ENCODE measurements at places on chromosomes 7 and 10. TPM values are rescaled to one million over a fixed set of nuclear protein-coding genes. Genes with fewer than 3 reads are reported as not detected.
A peak's percentile ranks its signal among the peaks of the same experiment; 100 is the strongest.

DNA sequence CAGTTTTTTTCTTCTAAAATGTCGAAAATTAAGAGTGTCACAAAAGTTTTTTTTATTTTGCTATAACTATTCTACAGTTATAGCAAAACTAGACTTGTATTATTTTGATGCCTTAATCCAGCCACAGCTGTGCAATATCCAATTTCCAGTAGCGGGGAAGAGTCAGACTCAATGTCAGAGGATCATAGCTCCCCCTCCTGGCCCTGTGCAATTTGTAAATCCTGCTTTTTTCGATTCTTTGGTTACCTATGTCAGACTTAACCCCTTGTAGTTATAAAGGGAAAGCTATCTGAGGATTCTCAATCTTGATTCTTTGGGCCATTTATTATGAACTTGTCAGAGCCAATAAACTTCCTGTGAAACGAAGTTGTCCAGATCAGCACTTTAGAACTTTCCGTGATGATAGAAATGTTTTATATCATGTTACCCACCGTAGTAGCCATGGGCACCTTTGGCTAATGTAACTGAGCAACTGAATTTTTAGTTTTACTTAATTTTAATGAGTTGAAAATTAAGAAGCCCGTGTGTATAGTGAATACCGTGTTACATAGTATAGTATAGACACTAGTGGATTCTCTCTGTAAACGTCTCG, 87.7 kb upstream of the PRKCQ start:
- peak; percentile 54 for DNase-seq

DNA sequence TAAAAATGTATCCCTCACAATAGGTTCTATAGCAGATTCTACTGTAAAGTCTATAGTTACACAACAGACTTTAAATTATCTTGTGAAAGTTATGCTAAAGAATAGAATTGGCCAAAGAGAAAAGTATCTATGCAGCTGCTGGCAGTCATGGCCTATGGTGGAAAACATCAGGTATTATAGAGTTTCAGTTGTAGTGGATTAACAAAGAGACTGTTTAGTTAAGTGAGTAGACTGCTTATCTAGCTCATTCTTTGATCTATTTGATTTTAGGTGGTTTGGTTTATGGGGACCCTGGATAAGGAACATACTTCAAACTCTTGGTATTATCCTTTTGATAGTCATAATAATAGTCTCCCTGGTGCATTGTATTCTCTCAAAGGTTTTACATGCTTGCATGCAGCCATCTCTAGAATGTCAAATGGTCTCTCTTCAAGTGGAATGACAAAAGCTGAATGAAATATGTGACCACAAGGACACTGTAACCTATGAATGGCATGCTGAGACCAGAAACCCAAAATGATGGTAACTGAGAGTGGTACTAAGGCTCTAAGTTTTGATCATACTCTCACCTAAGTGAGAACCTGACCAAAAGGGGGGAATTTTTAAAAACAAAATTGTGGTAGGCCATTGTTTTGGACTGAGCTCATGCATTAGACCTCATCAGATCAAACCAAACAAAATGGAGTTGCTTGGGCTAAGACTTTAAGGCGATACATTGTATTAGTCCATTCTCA, 54.9 kb upstream of the NAMPT start:
- no peak for DNase-seq

The ELMO1 gene
- polyA plus RNA-seq, result 24.5 TPM

The SPAM1 gene
- polyA plus RNA-seq, result not detected

The SPDYE16 gene
- 2.7 TPM for polyA plus RNA-seq
